ENCODE measurements at places on chromosomes 4 and X. TPM values are rescaled to one million over a fixed set of nuclear protein-coding genes. Genes with fewer than 3 reads are reported as not detected.
A peak's percentile ranks its signal among the peaks of the same experiment; 100 is the strongest.

Gene SATL1
- not detected for polyA plus RNA-seq

GRCh38 chrX:104195013-104195412 lies 28.8 kb downstream of the FAM199X start:
- no peak for DNase-seq

DNA sequence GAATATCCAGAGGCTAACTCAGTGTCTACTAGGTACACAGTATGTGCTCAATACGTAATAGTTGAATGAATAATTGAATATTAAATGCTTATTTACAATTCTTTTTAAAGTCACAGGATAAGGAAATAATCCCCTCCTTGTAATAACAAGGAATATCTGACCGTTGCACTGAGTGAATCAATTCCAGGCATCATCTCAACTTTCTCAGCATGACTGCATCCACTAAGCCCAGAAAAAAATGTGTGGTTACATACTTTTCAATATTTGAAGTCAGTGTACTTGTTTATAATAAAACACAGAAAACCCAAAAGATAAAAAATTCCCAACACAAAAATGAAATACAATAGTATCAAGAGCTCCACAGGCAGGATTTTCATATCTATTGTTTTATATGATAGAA lies 105.4 kb downstream of the TMEM144 start:
- DNase-seq: no peak

Gene CFI
- polyA plus RNA-seq: 24.8 TPM

DNA sequence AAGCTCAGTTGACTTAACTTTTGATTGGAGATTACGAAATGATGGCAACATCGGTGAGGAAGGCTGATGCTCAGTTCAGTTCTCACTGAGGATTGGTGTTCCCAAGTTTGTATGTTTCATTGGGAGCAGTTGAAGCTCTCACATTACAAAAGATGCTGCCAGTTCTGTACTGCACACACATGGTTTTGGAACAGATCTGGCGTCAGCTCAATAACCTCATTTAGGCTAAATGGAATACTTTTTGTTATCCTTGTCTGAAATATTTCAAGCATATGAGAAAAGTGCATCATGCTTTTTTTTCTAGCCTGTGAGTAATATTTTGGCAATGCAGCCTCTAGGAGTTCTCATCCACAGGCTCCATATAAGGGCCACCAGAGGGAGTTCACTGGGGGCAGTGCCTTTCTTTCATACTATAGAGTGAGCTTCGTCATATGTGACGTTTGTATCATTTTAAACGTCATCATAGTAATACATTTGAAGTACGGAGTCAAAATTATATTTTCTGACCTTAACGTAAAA lies 4.1 kb downstream of the ENPEP start:
- peak; percentile 59 for DNase-seq

Gene TMSB15C
- polyA plus RNA-seq: 1.4 TPM

- no peak for DNase-seq
Observed at GRCh38 chr4:74410272-74410671, 34.7 kb upstream of the AREG start.

GRCh38 chrX:136767104-136767941 lies 13.4 kb downstream of the ARHGEF6 start:
- no peak for DNase-seq

- no peak for DNase-seq
Observed at GRCh38 chr4:1077711-1078477, 35.5 kb downstream of the RNF212 start.

Gene FDCSP
- 0.80 TPM for polyA plus RNA-seq

DNA sequence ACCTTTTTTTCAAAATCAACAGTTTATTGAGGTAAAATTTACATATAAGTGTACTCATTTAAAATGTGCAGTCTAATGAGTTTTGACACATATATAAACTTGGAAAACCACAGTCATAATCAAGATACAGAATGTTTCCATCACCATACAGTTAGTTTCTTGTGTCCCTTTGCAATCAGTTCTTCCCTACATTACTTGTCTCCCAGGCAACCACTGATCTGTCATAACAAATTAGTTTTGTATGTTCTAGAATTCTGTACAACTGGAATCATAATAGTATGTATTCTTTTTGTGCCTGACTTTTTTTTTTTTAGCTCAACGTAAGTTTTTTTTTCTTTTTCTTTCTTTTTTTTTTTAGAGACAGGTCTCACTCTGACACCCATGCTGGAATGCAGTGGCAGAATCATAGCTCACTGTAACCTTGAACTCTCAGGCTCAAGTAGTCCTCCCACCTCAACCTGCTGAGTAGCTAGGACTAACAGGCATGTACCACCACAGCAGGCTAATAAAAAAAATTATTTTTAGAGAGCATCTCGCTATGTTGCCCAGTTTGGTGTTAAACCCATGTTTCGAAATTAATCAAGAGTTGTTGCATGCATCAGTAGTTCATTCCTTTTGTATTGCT lies 26.9 kb downstream of the ARFIP1 start:
- DNase-seq: no peak

- no peak for DNase-seq
Observed at GRCh38 chrX:69136546-69137331, 28.5 kb downstream of the PJA1 start.

Gene F9
- 0.20 TPM for polyA plus RNA-seq

DNA sequence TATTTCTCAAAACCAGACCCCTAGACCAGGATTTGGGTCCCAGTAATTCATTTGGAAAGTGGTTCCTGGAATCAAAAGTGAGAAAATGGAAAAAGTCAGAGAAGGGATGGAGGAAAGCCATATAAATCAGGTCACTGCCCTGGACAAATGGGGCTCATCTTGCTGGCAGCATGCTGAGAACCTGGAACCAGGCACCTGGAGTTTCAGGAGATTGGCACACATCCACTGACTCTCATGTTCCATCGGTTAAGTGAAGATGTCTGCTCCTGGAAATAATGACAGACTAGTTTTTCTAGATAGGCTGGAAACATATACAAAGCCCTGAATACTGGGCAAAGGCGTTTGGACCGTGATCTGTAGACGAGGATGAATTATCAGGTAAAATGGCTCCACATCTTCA lies 163.6 kb upstream of the HS3ST1 start:
- DNase-seq: no peak

Gene MYOZ2
- polyA plus RNA-seq: 0.35 TPM

Measured in urinary bladder (tissue), 4 donors.